ENCODE measurements at places on chromosomes 1 and 21.

GRCh38 chr1:10975567-10976326 is 36.7 kb upstream of the TARDBP start:
- DNase-seq, result no peak

GRCh38 chr1:18908911-18909771 is 6.8 kb upstream of the ALDH4A1 start:
- no peak for DNase-seq

- peak; percentile 88 for DNase-seq
Observed at GRCh38 chr1:2199042-2199810, 4.7 kb upstream of the FAAP20 start.

- no peak for DNase-seq
Observed at GRCh38 chr1:11473491-11474034, 5.4 kb upstream of the DISP3 start.

- DNase-seq, result no peak
Observed at GRCh38 chr1:171457412-171457811, 27.9 kb upstream of the PRRC2C start.

- no peak for DNase-seq
Observed at GRCh38 chr1:236130372-236130771, 12.0 kb upstream of the GPR137B start.

DNA sequence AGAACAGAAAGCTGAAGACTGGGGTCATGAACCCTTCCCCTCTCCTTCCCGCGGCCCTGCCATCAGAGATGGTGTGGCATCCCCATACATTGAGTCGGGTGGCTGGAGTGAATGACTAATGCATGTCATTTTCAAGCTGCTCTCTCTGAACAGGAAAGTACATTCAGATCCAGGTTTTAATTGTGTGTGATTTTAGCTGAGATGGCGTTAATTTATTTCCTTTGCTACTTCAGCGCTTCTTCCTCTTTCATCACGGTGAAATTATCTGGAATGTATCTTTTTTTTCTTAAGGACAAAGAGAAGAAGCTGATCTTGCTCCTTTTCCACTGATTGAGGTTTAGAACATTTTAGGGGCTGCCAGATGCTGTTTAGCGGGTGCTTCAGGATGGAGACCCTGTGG is 8.6 kb upstream of the LRRN2 start:
- DNase-seq, result no peak

DNA sequence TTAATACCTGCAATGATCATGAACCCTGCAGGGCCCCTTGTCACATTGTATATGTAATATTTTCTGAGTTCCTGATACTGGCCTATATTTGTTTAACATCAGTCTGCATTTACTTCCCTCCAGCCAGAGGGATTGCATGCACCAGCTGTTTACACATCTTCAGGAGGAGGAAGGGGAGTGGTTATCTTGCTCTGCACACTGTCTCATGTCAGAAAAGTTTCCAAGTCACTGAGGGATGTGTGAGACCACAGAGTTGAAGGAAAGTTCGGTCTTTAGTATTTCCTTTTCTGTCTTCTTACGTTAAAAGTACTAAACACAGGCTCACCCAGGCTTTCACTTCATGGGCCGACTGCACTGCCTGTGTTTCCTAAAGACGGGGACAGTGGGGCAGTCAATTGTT is 574.1 kb downstream of the LMO4 start:
- no peak for DNase-seq

DNA sequence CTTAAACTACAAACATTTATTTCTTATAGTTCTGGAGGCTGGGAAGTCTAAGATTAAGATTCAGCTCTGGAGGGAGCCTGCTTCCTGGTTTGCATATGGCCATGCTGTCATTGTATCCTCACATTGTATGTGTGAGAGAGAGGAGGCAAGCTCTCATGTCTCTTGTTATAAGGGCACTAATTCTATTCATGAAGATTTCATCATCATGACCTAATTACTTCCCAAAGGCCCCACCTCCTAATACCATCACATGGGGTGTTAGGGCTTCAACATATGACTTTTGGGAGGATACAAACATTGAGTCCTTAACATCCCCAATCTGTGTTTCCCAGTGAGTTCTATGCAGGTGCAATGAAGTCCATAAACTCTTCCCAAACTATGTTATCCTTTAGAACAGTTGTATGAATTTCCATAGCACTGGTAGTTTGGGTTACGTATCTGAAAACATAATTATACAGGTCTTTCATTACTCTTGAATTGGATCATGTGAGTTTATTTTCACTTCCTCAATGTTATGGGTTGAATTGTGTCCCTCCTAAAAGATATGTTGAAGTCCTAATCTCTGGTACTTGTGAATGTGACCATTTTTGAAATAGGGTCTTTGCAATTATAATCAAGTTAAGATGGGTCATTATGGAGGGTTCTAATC is 124.2 kb downstream of the RUNX1 start:
- no peak for DNase-seq

DNA sequence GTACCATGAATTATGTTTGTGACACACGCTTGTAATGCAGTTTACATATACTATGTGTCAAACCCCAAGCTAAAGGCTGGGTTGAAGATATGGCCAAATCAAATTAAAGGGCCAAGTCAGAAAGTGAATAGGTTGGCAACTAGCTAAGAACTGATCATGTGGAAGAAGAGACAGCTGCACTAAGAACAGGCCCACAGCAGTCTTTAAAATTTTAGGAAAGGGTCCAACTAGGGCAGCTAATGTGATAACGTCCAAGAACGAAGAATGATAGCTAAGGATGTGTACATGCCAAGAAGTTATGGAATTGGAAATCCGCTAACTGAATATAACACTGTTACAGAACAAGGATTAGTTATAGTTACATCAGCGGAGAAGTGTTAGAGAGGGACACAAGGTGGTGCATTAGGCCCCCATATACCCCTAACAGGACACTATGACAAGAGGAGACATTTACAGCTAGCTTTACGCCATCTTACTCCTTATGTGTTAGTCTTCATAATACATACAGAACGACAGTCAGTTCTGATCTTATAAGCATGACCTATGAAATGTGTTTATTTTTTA is 6.5 kb upstream of the RNF2 start:
- DNase-seq, result no peak

- no peak for DNase-seq
Observed at GRCh38 chr1:236168716-236169429, 26.5 kb downstream of the GPR137B start.

DNA sequence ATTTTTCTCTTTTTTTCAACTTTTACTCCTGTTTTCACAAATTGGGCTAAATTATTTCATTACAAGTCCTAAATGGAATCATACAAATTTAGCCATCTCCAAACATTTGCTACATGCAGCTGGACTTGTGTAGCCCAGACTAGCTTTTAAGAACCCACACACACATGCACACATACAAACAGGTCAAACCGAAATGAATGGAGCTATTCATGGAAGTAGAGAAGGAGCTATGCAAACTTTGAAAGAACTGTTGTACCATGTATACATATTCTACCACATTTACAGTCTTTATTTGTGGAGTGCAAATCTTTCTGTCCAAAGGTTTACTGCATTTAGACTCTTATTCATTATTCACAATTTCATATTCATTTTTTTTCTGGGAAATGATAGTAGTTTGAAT is 189.1 kb upstream of the RNPC3 start:
- no peak for DNase-seq

GRCh38 chr1:228496084-228496483 is 8.9 kb downstream of the RNF187 start:
- DNase-seq, result no peak

- no peak for DNase-seq
Observed at GRCh38 chr1:219917851-219918466, 10.4 kb downstream of the SLC30A10 start.

DNA sequence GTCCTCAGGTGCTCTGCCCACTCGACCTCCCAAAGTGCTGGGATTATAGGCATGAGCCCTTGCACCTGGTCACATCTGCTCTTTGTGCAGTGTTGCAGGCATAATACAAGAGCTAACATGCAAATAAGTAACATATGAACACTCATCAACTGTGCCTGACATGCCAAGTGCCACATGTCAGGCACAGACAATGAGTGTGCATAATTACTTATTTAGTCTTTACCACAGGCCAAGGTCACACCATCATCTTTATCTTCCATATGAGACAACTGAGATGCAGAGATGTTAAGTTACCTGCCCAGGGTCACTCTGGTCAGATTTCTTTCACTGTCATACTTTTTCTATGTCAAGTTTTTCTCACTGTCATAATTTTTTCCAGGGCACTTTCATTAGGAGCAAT is 126.1 kb downstream of the PPIAL4G start:
- DNase-seq, result no peak

GRCh38 chr1:223364685-223365382 is 858 bp upstream of the SUSD4 start:
- no peak for DNase-seq

DNA sequence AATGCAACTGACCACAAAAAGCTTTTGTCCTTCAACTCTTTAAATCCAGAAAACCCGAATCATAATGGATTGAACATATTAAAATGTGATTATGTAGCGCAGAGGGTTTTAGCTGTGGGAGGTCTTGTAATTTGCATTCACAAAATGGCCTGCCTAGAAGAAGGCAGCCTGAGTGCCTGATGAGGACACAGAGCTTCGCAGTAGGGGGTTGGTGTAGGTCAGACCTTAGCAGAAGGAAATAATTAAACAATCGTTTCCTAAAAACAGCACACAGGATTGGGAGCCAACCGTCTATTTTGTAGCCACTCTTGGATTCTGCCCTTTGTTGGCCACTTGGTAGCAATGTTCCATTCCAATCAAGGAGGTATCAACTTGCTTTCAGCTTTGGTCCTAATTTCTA is 195.7 kb upstream of the KIAA0040 start:
- DNase-seq, result no peak
